Naive thymus-derived CD8-positive, alpha-beta T cell (primary cell): ENCODE measurements at places on chromosomes 6 and 20. TPM values are rescaled to one million over a fixed set of nuclear protein-coding genes. Genes with fewer than 3 reads are reported as not detected.

DNA sequence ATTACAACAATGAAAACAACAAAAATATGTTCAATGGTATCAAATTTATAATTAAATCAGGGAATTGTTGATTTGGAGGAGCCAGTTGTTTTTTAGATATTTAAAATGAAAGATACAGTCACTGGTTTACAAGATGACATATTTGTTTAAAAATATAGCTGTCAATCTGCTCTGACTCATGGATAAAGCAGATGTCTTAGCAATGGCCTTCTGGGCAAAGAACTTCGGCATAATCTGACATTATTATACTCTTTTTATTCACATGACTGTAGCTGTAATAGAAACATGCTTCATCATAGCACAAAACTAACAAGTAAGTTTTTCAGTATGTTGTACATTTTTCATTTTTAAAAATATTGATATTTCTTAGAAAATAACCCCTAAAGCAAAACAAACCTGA is 267.4 kb downstream of the CENPW start:
- no peak overlapping the region for H3K27ac ChIP-seq
- H3K27me3 ChIP-seq: no peaks in the 10 kb centered on the region
- no peaks in the 10 kb centered on the region for H3K4me1 ChIP-seq
- no peaks in the 10 kb centered on the region for H3K36me3 ChIP-seq
- no peak for DNase-seq
- no peak overlapping the region for H3K4me3 ChIP-seq

BCL2L1 gene
- total RNA-seq: 14.8 TPM

JPH2 gene
- not detected for total RNA-seq

EPB41L1 gene
- total RNA-seq: 0.36 TPM

- H3K27ac ChIP-seq: no peak overlapping the region
- H3K36me3 ChIP-seq: peaks cover 13% of the 10 kb centered on the region
- no peaks in the 10 kb centered on the region for H3K27me3 ChIP-seq
Observed at GRCh38 chr6:160106010-160106409, 15.6 kb upstream of the SLC22A1 start.

GRCh38 chr6:107991772-107992550 is 34.0 kb upstream of the SEC63 start:
- no peak for DNase-seq
- H3K27ac ChIP-seq: no peak overlapping the region
- peaks cover 4% of the 10 kb centered on the region for H3K27me3 ChIP-seq
- no peak overlapping the region for H3K4me3 ChIP-seq
- H3K4me1 ChIP-seq: peaks cover 8% of the 10 kb centered on the region

DNA sequence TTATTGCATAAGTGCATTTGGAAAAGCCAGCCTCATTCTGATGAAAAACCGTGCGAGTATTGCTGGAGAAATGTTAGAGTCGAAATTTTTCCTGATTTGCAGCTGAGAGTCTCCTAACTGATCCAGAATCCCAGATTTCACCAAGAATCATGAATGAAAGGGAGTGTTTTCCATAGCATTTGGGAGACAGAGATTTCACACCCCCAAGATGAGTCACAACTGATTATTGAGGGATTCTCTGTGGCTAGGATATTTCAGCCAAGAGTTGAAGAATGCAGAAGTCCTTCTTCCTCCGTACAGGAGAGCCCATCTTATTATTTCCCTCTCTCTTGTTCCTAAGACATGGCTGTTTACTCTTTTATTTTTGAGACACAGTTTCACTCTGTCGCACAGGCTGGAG is 82.2 kb upstream of the SALL4 start:
- H3K4me1 ChIP-seq: no peaks in the 10 kb centered on the region
- peaks cover 9% of the 10 kb centered on the region for H3K27me3 ChIP-seq
- no peak for DNase-seq
- no peaks in the 10 kb centered on the region for H3K36me3 ChIP-seq
- H3K4me3 ChIP-seq: no peak overlapping the region

GRCh38 chr6:65816991-65817390 is 110.0 kb upstream of the EYS start:
- no peaks in the 10 kb centered on the region for H3K27me3 ChIP-seq
- H3K4me3 ChIP-seq: no peak overlapping the region
- no peaks in the 10 kb centered on the region for H3K4me1 ChIP-seq
- no peaks in the 10 kb centered on the region for H3K36me3 ChIP-seq

GRCh38 chr6:6878887-6879585 is 228.7 kb upstream of the RREB1 start:
- no peaks in the 10 kb centered on the region for H3K4me1 ChIP-seq
- peaks cover 2% of the 10 kb centered on the region for H3K27me3 ChIP-seq
- H3K4me3 ChIP-seq: no peak overlapping the region
- no peaks in the 10 kb centered on the region for H3K36me3 ChIP-seq

NOL7 gene
- total RNA-seq: 74.8 TPM

- no peak overlapping the region for H3K4me3 ChIP-seq
- H3K4me1 ChIP-seq: no peaks in the 10 kb centered on the region
- no peak for DNase-seq
- H3K27me3 ChIP-seq: peaks cover 8% of the 10 kb centered on the region
- H3K36me3 ChIP-seq: no peaks in the 10 kb centered on the region
- no peak overlapping the region for H3K27ac ChIP-seq
Observed at GRCh38 chr20:24501764-24502556, 32.5 kb downstream of the SYNDIG1 start.

FNDC1 gene
- total RNA-seq: not detected

RAET1L gene
- not detected for total RNA-seq
